ENCODE measurements at places on chromosomes 1 and 21. TPM values are rescaled to one million over a fixed set of nuclear protein-coding genes. Genes with fewer than 3 reads are reported as not detected.

The COL6A1 gene
- 606 TPM for total RNA-seq

DNA sequence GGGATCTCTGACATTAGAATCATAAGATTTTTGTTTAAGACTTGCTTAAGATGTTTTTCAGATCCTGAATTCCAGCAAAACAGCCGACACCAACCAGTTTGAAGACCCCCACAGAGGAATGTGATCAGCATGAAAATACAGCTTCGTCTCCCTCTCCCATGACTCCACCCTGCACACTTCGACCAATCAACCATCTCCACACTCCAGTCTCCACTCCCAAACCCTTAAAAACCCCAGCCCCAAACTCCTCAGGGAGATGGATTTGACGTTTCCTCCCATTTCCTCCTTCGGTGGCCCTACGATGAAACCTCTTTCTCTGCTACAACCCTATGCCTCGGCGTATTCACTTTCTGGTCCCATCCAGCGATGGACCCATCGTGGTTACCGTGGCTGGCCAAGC, 30.1 kb upstream of the KIF26B start:
- DNase-seq = no peak

DNA sequence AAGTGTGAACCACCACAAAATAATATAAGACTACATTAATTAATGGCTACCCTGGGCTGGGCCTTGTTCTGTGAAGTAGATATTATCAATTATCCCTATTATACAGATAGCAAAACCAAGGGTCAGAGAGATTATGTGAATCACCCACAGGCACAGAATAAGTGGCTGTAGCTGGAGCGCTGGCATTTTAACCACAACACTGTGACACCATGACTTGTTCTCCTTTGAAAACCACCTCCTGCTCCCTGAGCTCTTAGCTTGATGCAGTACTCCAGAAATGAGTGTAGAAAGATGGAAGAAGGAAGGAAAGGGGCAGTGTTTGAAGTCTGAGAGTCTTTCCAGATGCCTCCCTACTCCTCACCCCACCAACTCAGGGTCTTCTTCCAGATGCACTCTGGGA, 29.5 kb upstream of the JUN start:
- DNase-seq = no peak

GRCh38 chr1:101167891-101168290, 68.9 kb upstream of the S1PR1 start:
- no peak for DNase-seq

GRCh38 chr1:109158433-109158832, 44.5 kb downstream of the ELAPOR1 start:
- DNase-seq = no peak

DNA sequence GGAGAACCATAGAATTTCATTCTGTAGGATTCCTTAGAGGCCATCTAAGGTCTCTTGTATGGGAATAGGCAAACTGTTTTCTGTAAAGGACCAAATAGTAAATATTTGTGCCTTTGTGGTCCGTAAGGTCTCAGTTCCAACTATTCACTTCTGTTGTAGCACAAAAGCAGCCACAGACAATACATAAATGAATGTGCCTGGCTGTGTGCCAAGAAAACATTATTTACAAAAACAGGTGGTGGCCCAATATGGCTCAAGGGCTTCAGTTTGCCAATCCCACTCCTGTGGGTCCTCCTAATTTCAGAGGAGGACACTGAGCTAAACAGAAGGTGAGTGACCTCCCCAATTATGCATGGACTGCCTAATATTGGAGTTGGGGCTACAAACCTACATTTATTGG, 67.6 kb upstream of the EDEM3 start:
- no peak for DNase-seq

DNA sequence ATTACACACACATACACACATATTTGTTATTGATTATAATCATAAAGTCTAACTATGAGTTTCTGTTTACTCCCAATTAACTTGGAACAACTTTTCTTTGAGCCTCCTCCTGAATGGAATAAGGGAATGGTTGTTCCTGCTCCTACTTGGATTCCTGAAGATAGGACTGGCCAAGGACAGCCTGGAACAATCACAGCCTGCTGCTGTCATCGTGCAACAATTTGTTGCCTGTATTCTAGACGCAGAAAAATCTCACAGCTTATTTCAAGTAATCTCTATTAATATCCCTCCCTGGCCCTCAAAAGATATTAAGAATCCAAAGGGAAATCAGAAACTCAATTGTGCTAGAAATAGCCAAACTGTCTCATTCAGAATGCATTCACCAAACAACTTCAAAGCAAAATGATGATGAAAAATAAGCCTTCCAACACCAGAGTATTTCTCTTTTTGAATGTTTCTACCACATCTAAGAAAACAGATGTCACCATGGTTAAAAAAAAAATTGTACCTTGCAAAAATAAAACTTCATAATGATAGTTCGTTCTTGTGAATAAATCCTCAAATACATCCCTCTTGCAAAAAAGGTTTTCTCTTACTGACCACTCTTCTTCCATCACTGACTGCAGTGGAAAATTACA, 30.9 kb downstream of the RCAN1 start:
- no peak for DNase-seq

DNA sequence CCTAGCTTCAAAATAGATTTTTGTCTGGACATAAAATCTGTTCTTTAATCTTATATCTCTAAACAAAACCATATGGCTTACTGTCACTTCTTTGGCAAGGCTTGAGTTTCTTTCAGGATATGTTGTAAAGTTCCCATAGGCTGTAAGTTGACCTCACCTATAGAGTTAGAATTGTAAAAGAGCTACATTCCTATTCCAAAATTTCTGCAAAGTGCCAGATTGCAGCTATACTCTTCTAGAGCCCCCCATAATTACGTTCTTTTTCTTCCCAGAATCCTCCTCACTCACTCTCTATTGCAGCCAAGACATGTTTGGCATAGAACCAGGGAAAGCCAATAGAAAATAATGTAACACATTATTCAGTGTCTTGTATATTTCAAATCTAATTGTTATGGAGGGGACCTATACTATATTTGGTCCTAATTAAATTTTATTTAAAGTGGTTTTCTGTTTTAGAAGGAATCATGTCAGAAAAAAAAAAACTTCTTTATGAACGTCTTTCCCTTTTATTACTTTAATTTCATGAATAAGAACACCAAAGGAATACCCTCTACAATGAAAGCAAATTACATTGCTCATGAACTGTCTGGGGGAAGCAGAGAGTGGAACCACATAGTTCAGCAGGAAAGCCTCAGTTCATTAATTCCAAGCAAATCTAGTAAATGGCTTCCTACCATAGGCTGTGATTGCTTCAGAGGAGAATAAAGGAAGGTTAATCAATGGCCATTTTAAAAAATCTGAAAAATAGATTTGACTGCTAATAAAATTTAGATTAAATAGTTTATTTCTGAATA, 22.3 kb downstream of the CTTNBP2NL start:
- no peak for DNase-seq

GRCh38 chr1:38235705-38236104, 189.1 kb upstream of the POU3F1 start:
- no peak for DNase-seq

DNA sequence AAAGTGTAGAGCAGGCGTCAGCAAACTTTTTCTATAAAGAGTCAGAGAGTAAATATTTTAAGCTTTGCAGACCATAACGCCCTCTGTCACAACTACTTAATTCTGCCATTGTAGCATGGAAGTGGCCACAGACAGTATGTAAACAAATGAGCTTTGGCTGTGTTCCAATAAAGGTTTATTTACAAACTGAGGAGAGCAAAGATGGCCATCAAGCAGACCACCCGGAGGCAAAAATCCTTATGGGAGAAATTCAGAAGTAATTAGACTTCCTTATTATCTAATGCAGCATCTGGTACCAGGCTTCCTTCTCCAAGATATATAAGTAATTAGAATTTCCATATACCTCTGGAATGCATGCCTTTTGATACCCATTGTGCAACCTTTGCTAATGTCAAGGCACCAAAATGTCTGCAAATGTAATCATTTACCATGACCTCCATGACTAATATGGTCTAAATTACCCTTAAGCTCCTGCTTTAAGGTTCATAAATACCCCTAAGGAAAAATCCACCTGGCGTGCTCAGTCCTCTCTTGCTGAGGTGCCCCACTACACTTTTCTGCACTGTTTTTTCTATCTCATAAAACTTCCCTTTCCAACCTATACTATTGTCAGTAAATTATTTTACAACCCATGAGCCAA, 377.8 kb downstream of the MATN1 start:
- no peak for DNase-seq

The LPGAT1 gene
- total RNA-seq = 39.7 TPM

- DNase-seq = no peak
Observed at GRCh38 chr21:20720623-20721022, 277.6 kb upstream of the NCAM2 start.

The XCL1 gene
- total RNA-seq = not detected

The CFHR1 gene
- total RNA-seq = 4.0 TPM

DNA sequence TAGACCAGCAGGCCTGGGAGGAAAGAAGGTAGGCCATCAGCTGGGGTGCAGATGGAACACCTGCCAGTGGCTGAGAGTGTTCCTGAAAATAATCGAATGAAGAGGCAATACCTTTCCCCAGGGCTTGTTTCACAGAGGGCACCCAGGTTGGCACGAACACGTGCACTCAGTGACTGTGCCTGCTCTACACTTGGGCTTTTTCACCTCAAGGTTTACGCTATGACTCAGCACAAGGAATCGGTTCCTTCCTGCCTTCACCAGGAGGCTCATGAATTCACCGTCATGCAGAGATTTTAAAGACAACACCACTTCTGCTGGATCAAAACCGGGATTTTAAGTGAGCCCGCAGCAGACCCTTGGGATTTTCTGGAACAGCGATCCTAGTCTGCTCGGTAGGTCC, 118.5 kb upstream of the ADAR start:
- DNase-seq = no peak

- DNase-seq = no peak
Observed at GRCh38 chr1:220833436-220833835, 45.8 kb upstream of the HLX start.

GRCh38 chr1:67674260-67675011, 10.6 kb upstream of the GADD45A start:
- DNase-seq = no peak

The LORICRIN gene
- not detected for total RNA-seq

DNA sequence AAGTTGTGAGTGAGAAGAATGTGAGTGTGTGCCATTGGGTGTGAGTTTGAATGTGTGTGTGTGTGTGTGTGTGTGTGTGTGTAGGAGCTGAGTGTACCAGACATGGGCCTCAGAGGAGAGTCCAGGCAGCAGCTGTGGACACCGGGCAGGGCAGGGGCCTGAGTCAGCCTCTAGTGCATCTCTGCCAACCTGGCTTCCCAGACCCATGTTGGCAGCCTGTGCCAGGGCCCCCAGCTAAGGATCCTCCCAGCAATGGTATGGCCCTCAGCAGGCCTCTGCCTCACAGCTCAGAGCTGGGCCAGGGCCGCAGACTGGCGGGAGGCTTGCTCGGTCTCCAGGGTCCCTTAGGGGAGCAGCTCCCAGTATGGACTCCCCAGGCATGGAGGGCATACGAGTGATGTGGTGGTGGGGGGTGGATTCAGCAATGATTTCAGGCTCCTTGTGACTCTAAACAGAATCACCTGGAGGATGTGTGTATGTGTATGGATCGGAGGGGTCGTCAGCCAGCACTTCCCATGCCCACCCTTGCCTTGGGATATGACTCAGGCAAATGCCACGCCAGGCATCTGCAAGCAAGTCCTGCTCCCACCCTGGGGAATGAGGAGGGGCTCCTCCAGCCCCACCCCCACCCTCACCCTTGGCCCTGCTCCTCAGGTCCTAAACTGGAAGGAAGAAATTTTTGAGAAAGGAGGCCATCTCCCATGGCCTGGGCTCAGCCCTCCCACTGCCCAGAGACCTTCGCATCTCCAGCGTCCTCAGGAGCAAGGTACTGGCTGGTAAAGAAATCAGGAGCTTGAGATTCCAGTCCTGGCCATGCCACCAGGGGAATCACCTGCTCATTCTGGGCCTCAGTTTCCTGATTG, 1.8 kb upstream of the FOXO6 start:
- DNase-seq = peak; percentile 68

- no peak for DNase-seq
Observed at GRCh38 chr1:147541672-147542568, 619 bp downstream of the BCL9 start.

GRCh38 chr1:204565617-204566582, 49.7 kb downstream of the MDM4 start:
- no peak for DNase-seq

All from posterior vena cava (tissue), 2 donors.